Spinal cord (tissue), 10 donors: ENCODE measurements at places on chromosomes 7 and 10.

- no peak for DNase-seq
These were observed 59.4 kb downstream of the WDR37 start for GRCh38 chr10:1115607-1115955.

GRCh38 chr10:17801507-17801906 lies 7.6 kb upstream of the MRC1 start:
- no peak for DNase-seq

DNA sequence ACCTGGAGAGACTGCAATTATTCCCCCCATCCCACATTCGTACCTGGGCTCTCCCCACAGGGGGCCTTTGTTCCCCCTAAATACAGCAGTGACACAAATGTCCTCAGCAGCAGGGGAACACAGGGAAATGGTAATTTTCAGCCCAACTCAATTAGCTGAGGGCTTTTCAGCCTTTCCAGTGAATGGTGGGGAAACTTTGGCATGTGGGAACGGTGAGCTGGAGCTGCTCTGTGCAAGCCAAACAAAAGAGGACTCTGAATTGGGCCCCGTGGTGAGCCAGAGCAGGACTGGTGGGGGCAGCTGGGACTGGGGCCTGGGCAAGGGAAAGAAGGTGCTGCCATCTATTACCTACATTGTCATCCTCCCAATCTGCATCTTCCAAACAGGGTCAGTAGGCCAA lies 51.0 kb downstream of the FBXW4 start:
- DNase-seq: peak; percentile 63

DNA sequence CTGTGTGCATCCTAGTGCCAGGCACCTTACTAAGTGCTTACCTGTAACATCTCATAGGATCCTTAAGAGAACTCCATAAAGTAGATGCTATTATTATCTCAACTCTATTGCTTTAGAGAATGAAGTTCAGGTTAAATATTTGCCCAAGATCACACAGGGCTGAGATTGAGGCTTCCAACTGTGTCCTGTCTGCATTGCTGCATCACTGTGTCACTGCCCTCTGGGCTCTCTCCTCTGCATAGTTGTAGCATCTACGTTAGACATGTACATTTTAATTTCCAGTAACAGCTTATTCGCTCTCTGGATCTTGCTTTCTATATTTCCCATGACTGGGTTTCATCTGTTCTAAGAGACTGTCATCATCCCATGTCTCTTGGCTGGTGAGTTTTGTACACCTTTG lies 63.6 kb upstream of the FZD8 start:
- no peak for DNase-seq

DNA sequence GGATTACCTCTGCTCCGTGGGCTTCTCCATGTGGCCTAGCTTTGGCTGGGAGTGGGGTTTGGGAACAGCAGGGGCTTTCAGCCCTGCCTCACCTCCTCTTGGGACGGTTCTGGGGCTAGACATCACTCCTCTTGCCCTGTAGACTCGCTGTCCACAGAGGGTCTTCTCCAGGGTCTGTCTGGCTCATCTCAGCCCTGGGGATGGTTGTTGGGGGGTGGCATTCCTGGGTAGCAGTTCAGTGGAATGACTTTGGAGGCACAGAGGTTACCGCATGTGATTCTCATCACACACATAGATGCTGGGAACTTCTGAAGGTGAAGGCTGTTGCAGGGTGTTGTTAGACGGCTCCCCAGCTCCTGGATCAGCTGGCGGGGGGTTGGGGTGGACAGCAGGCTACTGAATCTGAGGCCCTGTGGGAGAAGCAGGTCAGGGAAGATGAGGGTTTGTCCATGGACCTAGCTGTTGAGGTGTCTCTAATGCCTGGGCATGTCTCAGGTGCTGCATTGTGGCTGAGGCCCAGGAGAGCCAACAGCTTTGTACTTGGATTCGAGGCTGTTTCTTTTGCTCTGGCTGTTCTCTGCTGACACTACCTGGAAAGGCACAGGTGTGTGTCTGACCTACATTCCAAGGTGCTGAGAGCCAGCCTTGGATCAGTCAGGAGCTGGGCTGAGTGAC lies 23.8 kb downstream of the RAMP3 start:
- DNase-seq: no peak

DNA sequence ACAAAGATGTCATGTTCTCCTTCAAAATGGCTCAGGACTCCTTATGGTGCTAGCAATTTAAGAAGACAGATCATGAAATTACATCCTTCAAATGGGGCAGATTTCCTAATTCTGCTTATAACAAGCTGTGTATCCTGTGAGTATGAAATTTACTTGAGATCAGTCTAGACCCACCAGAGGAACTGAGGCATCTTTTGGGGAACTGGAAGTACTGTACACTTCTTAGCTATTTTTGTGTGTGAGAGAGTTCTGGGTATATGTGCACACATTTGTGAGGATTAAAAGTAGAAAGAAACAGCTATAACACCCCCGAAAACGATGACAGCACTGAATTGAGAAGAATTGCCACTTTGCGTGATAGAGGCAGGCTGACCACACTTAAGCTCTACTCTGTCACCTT lies 187.0 kb upstream of the CCDC6 start:
- no peak for DNase-seq

DNA sequence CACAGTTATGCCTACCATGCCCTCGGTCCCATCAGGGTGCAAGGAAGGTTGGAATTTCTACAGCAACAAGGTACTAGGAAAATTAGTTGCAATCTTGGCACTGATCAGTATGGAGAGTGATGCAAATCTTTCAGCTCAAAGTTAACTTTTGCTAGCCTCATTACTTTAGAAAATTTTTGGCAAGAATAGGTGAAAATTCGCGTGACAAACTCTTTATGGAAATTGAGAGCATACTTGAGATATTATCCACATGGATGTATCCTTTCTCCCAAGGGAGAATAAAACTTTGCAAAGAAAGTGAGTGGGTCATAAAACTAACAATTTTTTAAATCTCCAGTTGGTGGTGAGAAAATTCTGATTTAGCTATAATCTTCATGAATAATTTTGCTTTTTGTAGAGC lies 71.1 kb upstream of the SLC39A12 start:
- DNase-seq: no peak

DNA sequence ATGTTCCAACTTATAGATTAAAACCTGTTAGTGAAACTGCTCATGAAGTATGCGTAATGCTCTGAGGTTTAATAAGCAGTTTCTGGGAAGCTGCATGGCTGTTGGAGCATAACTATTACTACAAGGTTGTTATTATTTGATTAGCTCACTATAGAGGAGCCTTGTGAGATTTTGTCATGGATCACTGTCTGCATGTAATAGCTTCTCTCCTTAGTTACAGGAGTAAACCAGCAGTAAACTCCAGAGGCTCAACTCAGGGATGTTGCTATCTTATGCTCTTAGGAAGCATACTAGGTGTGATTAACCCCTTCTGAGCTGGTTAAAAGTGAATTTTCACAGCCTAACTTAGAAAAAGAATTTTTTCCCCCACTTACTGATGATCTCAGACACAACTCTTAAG lies 63.6 kb upstream of the IFRD1 start:
- DNase-seq: peak; percentile 82

DNA sequence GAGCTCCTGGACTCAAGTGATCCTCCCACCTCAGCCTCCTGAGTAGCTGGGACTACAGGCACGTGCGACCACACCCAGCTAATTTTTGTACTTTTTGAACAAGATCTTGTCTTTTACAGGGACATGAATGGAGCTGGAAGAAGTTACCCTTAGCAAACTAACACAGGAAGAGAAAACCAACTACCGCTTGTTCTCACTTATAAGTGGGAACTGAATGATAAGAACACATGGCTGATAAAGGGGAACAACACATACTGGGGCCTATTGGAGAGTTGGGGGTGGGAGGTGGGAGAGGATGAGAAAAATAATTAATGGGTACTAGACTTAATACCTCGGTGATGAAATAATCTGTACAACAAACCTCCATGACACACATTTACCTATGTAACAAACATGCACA lies 70.9 kb upstream of the INHBA start:
- DNase-seq: no peak

- no peak for DNase-seq
These were observed 52.1 kb downstream of the POLL start for GRCh38 chr10:101535949-101536348.

- DNase-seq: no peak
These were observed 32.2 kb downstream of the HACD1 start for GRCh38 chr10:17585016-17585415.

GRCh38 chr7:79298145-79298760 lies 155.2 kb downstream of the MAGI2 start:
- peak; percentile 58 for DNase-seq

GRCh38 chr7:46716926-46717325 lies 795.9 kb upstream of the IGFBP3 start:
- DNase-seq: no peak

- DNase-seq: peak; percentile 19
These were observed 166.3 kb downstream of the RNF133 start for GRCh38 chr7:122532406-122533269.

GRCh38 chr10:33039181-33039580 lies 81.2 kb upstream of the ITGB1 start:
- peak; percentile 24 for DNase-seq

DNA sequence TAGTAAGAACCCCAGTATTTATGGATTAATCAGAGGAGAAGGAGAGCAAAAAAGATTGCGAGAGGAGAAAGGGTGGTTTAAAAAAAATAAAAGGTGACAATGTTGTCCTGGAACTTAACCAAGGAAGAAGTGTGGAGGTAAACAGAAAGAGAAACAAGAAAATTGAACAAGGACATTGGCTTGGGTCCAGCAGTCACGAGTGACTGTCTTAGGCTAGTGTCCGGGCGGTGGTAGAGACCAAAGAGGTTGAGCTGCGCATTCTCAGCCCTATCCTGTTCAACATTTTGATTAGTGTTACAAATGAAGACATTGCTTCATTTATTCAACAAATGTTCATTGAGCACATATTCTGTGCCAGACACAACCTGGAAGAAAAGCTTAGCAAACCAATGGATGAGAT lies 329.9 kb downstream of the FGFR2 start:
- DNase-seq: no peak

GRCh38 chr7:38760226-38760625 lies 129.1 kb upstream of the AMPH start:
- no peak for DNase-seq

- no peak for DNase-seq
These were observed 2.4 kb upstream of the HOXA4 start for GRCh38 chr7:27132978-27133377.

DNA sequence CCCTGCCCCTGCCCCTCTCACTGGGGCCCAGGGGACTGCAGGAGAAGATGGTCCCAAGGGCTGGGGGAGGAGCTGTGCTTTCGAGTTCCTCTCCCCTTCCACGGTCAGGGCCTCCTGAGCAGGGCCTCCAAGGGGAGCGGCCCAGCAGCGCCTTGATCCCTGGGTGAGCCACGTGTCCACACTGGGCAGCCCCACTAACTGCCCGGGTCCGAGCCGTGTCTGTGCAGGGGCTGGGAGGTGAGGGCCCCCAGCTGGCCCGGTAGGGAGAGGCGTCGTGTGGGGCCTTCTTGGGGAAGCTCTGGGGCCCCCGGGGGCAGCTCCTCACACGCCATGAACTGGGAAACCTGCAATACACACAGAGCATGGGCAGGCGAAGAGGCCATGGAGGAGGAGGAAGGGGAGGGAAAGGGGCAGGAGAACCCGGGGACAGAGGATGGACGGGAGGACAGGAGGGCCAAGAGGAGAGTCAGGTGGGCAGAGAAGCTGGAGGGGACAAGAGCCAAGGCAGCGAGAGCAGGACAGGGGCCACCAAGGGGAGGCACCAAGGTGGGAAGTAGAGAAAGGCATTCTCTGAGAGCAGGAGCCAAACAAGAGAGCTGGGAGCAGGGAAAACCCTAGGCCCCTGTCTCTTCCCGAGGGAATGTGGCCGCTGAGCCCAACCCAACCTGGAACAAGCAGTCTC lies 32.8 kb downstream of the KCNH2 start:
- no peak for DNase-seq

GRCh38 chr7:78072201-78072590 lies 273.6 kb downstream of the PHTF2 start:
- no peak for DNase-seq

GRCh38 chr7:66899552-66900280 lies 21.3 kb upstream of the TMEM248 start:
- DNase-seq: no peak

GRCh38 chr7:146074195-146074765 lies 42.3 kb upstream of the CNTNAP2 start:
- DNase-seq: no peak

GRCh38 chr10:24597426-24597825 lies 126.3 kb downstream of the ARHGAP21 start:
- DNase-seq: no peak

DNA sequence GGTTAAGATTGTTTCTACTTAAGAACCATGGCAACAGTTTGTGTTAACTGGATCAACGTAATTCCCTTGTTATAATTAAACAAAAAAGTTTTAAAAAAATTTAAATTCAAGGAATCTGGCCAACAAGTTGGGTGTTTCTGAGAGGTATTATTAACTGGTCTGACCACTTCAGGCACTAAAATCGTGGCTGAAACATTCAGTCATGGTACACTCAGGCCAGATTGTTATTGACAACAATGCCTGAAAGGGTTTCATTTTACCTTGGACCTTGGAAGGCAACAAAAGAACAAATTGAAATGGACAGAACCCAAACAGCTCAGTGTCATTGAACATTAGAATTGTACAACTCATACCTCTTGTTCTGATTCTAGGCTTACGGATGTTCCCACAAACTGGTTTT lies 103.3 kb upstream of the ARMC3 start:
- no peak for DNase-seq

DNA sequence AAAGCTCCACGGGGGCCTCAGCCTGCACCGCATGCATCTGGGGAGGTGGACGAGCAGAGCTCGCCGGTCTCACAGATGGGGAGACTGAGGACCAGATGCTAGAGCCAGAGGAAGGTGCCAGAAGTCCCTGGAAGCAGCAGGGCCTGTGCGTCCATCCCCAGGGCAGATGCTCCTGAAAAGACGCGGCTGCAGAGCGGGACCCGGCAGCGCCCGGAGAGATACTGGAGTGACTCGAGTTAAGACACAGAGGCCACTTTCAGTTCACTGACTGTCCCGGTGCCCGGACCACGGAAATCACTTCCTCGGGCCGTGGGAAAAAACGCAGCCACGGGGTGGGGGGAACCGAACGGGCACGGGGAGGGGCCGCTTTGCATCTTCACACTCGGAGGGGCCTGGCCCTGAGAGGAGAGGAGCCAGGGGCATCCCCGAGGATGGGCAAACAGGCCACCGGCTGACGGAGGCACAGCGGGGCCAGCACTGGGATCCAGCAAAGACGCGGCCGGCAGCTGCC lies 85.4 kb downstream of the FOXL3 start:
- DNase-seq: no peak
